IPS DF 6.9 (cell line): ENCODE measurements at places on chromosomes 3 and 15.

GRCh38 chr3:127986803-127987202 is 65.4 kb upstream of the SEC61A1 start:
- no peak for DNase-seq

DNA sequence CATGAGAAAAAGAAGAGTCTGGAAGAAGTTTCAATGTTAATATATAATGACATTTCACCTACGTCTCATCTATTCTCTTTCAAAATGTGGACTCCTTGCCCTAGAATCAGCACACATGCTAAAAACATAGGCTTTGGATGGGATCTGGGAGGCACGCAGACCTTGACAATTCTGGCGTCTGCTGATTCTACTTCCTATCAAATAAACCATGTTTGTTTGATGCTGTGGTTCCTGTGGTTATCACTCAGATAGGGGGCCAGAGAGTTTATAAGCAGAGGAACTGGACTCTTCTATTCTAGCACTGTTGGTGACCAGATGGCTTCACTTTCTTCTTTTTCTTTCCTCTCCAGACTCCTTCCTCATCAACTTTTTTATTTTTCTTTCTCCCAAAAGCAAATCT is 336.8 kb downstream of the DIPK2A start:
- no peak for DNase-seq

DNA sequence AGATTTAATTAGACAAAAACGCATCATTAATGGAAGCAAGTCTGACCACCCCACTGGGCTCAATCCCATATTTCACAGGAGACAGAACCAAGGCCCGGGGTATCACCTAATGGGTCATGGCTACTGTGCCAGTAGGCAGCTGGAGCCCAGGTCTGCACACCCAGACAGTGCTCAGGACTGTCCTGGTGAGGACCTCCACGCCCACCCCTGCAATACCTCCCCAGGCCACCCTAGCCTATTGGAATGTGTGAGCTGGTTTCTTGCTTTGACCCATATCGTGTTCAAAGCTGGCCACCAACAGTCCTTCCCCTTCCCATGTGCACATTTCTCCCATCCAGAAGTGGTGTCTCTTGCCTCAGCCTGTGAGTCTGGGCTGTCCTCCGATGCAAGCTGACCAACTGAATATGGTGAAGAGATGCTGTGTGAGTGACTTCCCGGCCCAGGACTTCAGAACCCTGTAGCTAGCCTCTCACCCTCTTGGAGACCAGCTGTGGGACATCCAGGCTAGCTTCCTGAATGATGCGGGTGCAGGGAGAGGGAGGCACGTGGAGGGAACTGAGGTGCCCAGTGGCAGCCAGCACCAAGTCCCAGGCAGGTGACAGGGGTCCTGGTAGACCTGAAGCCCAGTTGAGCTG is 19.1 kb downstream of the SLC6A20 start:
- DNase-seq = no peak

- no peak for DNase-seq
These were observed 48.8 kb downstream of the CD86 start for GRCh38 chr3:122103821-122104514.

DNA sequence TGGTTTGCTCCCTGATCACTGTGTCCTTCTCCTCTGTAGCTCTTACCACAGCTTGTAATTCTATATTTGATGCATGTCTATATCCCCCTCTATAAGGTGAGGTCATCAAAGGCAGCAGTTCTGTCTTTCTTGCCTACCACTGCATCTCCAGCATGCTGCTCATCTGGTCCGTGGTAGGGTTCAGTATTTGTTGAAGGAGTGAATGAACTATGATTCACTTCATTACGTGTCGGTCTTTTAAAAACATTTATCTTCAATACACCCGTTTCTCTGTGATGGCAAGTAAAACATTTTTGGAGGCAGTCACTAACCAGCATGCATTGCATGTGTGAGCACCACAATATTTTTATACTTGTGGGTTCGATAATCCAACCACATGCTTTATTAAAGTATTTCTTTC is 27.6 kb downstream of the CHST14 start:
- no peak for DNase-seq

GRCh38 chr3:72889310-72890165 is 1.7 kb downstream of the GXYLT2 start:
- no peak for DNase-seq

- no peak for DNase-seq
These were observed 126.5 kb downstream of the STT3B start for GRCh38 chr3:31659246-31659645.

GRCh38 chr15:42202653-42203052 is 5.5 kb downstream of the VPS39 start:
- DNase-seq = no peak

DNA sequence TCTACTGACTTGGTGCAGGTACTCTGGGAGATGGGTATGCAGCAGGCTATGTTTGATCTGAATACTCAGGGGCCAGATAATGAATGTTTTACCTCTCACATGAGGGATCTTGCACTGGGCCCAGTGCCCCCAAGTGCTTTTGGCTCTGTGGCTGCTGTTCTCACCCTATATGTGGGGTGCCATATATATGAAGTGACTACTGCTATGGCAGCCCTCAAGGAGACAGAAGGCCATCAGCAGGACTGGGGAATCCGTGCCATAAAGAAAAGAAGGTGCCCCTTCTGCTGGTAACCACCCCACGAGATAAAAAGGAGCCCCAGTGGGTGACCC is 302.1 kb downstream of the ZPLD1 start:
- DNase-seq = no peak

DNA sequence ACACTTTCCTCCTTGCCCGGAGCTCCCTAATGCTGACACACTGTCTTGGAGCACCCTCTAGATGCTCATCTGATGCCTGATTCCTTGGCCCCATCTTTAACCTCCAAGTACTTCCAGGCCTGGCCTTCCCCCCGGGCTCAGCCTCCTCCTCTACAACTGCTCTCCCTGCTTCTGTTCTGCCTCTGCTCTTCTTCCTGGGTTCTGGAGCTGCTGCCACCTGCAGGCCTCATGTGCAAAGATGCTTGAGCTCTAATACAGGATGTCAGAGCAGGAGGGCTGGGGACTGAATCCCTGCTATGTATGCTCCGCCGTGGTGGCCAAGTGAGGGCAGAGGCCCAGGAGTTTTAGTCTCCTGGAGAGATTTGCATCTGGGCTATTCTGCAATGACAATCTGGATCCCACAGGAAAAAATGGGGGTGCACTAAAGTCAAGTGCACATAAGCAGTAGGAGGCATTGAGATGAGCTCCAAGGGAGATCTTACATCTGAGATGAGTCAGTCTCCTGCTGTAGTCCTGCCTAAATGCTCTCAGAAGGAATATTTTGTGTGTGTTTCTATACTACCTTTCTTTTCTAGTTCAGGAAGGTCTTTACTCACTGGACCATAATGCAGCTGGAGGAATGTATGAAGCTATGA is 296.3 kb downstream of the UACA start:
- no peak for DNase-seq

- no peak for DNase-seq
These were observed 51.4 kb downstream of the HSPBAP1 start for GRCh38 chr3:122742234-122742633.

- DNase-seq = no peak
These were observed 44.4 kb downstream of the MUC20 start for GRCh38 chr3:195764961-195765706.

DNA sequence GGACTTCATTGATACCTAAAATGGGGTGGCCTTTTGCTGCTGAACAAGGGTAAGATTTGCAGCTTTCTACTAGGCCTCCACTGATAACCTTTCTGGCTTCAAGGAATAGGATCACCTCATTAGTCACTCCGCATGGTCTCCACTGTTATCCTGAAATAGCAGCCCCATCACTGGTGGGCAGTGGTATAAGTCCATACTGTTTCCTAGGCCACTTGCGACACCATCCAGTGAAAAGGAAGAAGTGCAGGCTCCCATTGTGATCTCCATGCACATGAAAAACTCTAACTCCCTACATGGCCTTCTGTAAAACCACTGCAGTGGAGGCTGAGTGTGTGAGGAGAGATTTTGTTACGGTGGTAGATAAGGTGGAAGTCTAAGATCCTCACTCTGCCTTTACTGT is 1455.9 kb downstream of the SI start:
- DNase-seq = peak; percentile 50

- no peak for DNase-seq
These were observed 96.2 kb downstream of the ALDH1A2 start for GRCh38 chr15:57969355-57969754.

- DNase-seq = no peak
These were observed 36.2 kb upstream of the LDHAL6B start for GRCh38 chr15:59170295-59171066.

- no peak for DNase-seq
These were observed 109.7 kb downstream of the LRRK1 start for GRCh38 chr15:101028772-101029438.

GRCh38 chr3:15823092-15823491 is 25.3 kb upstream of the ANKRD28 start:
- DNase-seq = no peak

DNA sequence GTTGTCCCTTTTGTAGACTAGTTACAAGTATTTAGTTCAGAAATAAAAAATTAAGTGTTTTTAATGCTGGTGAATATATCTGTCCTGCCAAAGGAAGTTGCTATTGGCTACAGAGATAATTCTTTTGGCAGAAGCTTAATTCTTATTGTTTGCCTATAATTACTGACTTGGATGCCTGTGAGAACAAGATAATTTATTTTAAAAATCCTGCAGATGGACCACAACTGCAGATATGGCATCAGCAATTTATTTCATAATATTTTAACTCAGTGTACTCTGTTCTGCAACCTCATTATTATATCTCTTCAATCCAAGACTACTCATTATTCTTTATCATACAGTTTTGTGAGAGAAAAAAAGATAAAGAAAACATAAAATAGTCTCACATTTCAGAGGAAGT is 789.8 kb downstream of the NAALADL2 start:
- no peak for DNase-seq

DNA sequence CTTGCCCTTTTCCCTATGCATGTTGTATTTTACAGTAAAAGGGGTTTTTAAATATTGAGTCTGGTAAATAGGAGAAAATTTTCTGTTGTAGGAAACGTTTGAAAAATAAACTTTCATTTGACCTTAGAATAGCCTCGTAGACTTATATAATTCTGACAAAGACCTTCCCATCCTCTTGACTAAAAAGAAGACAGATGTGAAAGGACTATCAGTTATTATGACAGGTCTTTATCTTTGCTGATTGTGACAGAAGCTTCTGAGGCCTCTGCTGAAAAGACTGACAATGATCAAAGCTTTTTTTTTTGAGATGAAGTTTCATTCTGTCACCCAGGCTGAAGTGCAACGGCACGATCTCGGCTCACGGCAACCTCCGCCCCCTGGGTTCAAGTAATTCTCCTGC is 24.2 kb downstream of the C2CD4A start:
- no peak for DNase-seq

DNA sequence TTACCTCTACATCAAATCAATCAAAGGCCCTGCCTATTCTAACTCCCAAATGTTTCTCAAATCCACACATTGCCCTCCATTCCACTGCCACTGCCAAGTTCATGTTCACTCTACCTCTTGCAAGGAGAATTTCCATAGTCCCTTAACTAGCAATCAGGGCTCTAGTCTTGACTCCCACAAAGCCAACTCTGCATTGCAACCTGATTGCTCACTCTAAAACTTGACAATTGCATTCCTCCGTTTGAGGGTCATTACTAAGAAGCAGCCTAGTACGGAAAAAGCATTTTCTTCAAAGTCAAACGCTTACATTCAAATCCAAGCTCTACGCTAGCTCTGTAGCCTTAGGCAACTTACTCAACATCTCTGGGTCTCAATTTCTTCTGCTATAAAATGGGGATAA is 1.2 kb downstream of the CPA3 start:
- DNase-seq = no peak

DNA sequence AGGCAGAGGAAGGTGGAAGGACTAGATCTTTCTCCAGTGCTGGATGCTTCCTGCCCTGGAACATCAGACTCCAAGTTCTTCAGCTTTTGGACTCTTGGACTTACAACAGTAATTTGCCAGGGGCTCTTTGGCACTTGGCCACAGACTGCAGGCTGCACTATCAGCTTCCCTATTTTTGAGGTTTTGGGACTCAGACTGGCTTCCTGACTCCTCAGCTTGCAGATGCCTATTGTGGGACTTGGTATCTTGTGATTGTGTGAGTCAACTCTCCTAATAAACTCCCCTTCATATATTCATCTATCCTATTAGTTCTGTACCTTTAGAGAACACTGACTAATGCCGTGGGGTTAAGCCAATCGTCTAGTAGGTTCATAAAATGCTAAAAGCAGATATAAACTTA is 8.8 kb upstream of the B3GNT5 start:
- no peak for DNase-seq

DNA sequence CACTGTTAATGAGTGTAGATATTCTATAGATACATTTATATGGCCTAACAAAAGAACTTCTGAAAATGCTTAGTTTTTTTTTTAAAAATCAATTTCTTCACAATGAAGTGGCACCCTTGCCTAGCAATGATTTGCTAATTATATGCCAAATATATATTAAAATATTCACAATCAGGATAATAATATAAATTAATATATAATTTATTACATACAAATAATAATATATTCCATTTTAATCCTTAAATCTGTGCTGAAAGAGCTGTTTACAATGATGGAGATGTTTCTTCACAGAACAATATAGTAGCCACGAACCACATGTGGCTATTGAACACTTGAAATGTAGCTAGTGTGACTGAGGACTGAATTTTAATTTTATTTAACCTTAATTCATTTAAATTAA is 648.4 kb upstream of the GBE1 start:
- DNase-seq = no peak

GRCh38 chr3:71389911-71390573 is 193.5 kb downstream of the FOXP1 start:
- DNase-seq = peak; percentile 37

DNA sequence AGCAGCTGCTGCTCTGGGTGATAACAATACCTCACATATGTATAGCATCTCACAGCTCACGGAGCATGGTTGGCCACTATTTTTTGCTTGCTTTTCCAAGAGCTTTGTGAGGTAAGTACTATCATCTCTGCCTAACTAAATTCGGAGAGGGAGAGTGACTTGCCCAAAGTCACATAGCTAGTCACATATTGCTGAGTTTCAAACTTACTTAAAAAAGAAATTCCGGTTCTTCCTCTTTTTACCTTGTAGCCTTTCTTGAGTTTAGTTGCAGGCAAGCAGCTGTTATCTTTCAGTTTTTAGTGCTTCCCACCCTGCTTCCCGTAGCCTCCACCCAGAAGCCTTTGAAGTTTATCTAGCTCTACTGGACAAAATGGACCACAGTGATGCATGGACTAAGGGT is 309.2 kb downstream of the PDCD6IP start:
- no peak for DNase-seq

DNA sequence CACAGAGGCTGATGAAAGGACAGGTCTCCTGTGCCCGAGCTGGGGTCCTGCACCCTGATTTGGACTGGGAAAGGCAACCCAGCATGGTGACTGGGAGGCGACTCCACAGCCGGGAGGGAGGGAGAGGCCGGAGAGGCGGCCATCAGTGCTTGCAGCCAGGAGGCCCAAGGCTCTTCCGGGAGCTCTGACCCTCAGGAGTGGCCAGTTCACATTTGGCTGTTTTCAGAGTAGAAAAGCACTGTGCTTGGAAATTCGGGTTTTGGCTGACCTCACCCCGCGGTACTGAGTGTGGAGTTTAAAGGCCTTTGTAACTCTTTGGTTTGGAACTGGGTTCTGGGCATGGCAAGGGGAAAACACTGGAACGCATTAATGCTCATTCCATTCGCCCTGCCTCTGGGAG is 31.9 kb downstream of the SMAD6 start:
- DNase-seq = no peak

- DNase-seq = no peak
These were observed 113.7 kb upstream of the PRTG start for GRCh38 chr15:55856506-55857164.

GRCh38 chr15:89051875-89052274 is 36.4 kb upstream of the ABHD2 start:
- no peak for DNase-seq

GRCh38 chr3:136366289-136366688 is 116.1 kb downstream of the PCCB start:
- DNase-seq = no peak
